ENCODE measurements at places on chromosomes 1 and 21.

GRCh38 chr1:24074817-24075589 lies 36.9 kb downstream of the MYOM3 start:
- no peak for DNase-seq

DNA sequence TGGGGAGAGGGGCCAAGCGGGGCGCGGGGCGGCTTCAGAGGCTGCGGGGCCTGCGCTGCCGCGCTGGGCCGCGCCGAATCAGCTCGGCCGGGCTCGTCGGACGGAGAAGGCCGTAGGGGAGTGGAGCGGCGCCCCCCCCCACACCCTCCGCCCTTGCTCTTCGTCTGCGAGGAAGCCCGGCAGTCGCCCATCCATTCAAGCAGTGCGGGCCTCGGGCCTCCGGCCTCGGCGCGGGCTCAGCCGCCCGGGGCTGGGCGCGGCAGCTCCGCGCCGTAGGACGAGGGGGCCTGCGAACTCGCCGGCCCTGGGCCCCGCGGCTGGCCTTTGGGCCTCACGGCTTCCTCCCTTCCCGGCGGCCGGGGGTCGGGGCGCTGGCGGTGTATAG lies 564 bp downstream of the CTPS1 start:
- no peak for DNase-seq

GRCh38 chr1:14323568-14324247 lies 274.8 kb upstream of the KAZN start:
- no peak for DNase-seq

DNA sequence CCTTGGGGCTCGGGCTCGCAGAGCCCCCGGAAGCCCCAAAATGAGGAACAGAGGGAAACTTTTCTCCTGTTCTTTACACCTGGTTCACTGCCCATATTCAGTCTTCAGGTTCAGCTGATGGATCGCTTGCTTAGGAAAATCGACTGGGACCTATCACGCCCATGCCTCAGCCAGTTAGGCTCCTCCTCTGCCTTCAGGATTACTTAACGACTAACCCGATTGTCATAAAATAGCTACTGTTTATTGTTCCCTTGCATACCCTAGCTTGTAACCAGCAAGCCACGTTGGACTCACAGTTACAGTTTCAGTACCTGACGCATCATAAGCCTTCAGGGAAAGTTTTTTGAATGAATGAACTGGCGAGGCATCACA lies 692 bp downstream of the TARDBP start:
- DNase-seq = no peak

- DNase-seq = no peak
Measured at GRCh38 chr1:93704052-93704451, 22.4 kb upstream of the BCAR3 start.

DNA sequence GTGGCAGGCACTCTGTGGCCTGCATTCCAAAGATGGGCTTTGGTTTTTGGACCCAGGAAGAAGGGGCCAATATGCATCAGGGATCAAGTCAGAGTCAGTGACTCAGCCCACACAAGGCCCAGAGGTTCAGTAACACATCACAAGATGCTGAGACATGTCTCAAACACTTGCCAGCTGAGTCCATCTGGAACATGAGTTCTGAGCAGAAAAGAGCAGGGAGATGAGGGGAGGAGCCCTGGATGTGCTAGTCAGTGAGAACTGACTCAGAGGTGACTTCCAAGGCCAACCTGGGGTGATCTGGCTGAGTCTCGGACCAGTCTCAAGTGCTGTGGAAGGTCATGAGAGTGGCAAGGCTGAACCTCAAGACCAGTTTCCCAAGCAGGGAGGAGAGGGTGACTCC lies 150.1 kb downstream of the CDC7 start:
- no peak for DNase-seq

DNA sequence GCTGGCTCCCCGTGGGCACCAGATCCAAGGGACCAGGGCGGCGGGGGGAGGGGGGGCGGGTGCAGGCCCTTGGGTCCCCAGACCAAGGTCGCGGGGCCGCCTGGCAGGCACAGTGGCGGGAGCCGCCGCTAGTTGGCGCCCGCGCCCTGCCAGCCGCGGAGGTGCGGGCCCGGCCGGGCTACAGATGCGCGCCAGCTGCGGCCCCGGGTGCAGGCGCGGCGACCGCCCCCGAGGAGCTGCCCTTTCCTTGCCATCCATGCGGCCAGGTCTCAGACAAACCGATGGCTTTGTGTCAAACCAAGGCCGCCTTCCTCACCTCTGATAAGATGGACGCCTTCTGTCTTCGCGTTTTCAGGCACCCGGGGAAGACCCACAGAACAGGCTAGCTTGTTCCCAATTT lies 2.2 kb upstream of the RUNX3 start:
- DNase-seq = peak; percentile 58

DNA sequence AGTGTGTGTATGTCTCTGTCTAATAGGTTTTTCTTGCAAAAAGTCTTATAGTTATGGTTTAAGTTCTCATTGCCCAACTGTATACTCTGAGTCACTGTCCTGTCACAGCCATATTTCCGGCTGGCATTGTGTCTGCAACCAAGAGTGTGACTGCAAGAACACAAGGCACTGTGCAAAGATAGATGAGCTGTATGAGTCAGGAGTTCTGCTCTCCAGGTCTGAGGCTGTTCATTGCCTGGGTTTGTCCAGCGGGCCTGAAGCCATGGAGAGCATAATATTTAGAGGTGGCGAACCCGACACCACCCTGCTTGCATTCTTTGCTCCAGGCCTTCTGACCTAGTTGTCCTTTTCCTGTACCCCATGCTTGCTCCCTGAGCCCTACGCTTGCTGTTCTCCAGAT lies 50.9 kb upstream of the CNIH3 start:
- no peak for DNase-seq

GRCh38 chr1:86324130-86324822 lies 71.8 kb downstream of the ODF2L start:
- no peak for DNase-seq

DNA sequence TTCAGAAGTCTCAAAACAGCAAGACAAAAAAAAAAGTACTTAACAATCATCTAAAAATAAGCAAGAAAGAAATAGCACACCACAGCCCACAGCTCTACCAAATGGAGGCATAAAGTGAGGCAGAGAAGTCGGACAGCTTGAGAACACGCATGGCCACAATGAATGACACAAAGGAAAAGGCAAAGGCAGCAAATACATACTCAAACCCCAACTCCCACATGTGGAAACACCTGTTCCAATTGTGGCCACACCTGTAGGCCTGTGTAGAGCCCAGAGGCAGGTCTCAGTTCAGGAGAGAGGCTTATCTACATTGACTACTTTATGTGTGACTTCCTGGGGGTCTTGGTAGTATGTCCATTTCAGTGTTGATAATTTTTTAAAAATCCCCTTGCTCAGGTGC lies 543.5 kb downstream of the LMO4 start:
- DNase-seq = no peak

GRCh38 chr1:90351019-90351418 lies 356.1 kb downstream of the ZNF326 start:
- DNase-seq = no peak

DNA sequence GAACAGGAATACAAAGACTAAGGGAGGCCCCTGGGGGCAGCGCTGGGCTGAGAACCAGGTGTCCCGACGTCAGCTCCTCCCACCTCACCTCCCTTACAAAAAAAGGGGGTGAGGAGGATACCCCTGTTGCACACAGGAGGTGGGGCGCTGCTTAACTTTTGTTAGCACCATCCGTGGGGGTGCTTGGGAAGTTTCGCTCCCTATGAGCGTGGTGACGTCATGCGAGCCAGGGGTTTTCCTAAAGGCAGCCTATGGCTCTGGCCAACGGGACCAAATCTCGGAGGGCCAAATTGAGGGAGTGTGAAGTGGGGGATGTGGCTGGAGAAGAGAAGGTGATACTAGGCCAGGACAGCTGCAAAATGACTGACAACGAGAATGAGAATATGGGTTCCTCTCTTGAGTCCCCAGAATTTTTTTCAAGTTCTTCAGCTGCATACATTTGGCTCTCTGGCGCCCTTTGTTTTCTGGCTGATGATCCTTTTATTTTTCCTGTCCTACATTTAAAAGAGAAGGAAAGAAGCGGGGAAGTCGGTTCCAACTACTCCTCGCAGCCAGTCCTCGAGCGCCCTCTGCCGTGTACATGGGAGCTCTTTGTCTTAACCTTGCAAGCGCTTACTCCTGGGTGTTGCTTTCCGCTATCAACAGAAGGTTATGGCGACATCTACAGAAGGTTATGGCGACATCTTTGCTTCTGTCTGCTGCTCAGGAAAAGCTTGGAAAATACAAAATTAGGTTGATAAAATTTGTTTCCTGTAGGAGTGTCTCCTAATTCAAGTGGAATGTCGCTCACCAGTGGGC lies 48.0 kb upstream of the ZC3H11B start:
- DNase-seq = no peak

Data from activated T-cell treated with anti-CD3 and anti-CD28 coated beads, Interleukin-2, amount 50 U/mL, for 4 hours (primary cell).